ENCODE measurements at places on chromosomes 6 and 20.

GRCh38 chr6:1347161-1347560 is 35.3 kb downstream of the FOXQ1 start:
- DNase-seq = no peak

DNA sequence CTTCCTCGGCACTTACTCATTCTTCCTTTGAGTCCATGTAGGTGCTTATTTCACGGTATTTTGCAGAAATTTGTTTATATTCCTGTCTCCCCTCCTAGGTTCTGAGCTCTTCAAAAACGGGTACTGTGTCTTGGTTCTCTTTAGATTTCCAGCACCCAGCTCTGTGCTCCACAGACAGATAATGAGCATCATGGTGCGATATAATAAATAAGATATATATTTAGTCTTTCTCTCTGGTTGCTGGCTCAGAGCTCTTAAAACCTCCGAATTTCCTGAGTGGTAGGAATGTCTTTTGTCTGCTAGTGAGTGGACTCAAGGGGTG is 108.1 kb upstream of the GPR6 start:
- DNase-seq = no peak

DNA sequence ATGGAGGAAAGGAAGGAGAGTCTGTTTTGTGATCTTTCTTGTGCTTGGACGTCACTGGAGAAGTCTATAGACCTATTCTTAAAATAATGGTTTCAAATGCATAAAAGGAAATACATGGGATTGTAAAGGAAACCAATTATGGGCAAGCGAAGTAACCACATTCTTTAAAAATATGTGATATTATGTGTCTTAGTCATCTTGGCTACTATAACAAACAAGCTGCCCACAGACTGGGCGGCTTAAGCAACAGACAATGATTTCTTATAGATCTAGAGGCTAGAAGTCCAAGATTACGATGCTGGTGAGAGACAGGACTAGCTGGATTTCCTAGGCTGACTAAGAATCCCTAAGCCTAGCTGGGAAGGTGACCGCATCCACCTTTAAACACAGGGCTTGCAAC is 49.4 kb upstream of the CD83 start:
- DNase-seq = no peak

- no peak for DNase-seq
Measured at GRCh38 chr20:60986506-60987156, 265.4 kb upstream of the CDH4 start.

DNA sequence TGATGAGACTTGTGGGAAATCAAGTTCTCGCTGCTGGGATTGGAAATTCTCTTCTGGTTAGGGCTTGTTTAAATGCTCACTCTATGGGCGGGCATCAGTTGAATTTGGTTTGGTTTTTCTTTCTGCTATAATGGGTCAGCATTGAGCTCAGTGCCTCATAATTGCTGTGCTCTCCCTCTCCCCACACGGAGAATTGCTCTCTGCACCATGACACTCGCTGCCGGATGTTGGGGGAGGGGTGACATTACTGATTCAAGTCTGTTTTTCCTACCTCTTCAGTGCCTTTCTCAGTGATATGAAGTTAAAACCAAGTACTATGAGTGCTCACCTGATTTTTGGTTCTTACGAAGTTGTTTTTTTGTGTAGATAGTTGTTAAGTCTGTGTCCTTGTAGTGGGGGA is 599.6 kb downstream of the EPM2A start:
- DNase-seq = no peak

- DNase-seq = no peak
Measured at GRCh38 chr6:99145738-99146137, 198.0 kb upstream of the FBXL4 start.

DNA sequence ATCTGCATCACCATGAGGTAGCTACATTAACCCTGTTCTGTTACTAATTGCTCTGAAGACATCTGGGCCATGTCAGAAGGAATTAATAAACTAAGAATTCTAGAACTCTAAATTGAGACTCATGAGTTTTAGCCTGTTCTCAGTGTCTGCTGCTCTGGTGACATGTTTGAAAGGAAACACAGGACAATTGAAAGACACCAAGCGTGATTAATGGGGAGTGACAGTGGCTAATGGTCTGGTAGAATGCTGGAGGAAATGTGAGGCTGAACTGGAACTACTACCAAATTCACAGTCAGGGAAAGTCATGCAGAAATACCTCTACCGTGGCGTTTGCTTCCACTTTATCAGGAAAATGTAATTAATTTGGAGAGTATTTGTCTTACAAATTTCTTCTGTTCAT is 140.0 kb downstream of the TBC1D7 start:
- DNase-seq = no peak

DNA sequence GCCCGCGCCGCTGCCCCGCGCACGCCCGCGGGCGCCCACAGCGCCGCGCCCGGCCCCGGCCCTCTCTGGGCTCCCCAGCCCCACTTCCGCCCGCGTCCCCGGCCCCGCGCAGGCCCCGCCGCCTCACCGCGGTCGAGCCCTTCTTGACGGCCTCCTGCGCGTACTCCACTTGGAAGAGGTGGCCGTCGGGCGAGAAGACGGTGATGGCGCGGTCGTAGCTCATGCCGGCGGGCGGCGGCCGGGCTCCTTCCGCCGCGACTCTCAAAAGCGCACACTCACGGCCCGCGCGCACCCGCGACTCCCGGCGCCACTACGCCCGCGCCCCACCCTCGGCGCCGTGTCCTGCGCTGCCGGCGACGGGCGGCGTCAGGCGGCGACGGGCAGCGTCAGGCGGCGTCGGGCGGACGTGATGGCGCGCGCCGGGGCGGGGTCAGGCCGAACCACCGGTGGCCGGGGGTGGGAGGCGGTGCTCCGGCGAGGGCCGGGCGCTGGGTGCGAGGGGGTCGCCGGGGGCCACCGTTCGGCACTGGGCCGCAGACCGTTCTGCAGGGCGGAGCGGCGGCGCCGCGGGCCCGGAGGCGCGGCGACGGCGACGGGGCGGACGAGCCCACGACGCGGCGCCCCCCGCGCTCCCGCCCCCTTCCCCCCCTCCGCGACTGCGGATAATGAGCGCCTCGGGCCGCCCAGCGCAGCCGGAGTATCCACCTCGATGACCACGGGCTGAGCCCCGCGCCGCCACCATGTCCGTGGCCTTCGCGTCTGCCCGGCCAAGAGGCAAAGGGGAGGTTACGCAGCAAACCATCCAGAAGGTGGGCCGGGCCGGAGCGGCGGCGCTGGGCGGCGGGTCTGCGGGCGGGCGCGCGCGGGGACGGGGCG is at the start of the genes PSMA7 and SS18L1:
Gene PSMA7 (minus strand): TSS at position 314 of the 876 bp plus-strand sequence. CDS start 91 bp downstream, at position 223.
Gene SS18L1 (plus strand): TSS at position 689 of the 876 bp plus-strand sequence. CDS start 52 bp downstream, at position 741.
- peak; percentile 80 for DNase-seq

- no peak for DNase-seq
Measured at GRCh38 chr20:44810061-44810390, 320 bp downstream of the RIMS4 start.

- no peak for DNase-seq
Measured at GRCh38 chr6:106611030-106611429, 18.3 kb downstream of the RTN4IP1 start.

DNA sequence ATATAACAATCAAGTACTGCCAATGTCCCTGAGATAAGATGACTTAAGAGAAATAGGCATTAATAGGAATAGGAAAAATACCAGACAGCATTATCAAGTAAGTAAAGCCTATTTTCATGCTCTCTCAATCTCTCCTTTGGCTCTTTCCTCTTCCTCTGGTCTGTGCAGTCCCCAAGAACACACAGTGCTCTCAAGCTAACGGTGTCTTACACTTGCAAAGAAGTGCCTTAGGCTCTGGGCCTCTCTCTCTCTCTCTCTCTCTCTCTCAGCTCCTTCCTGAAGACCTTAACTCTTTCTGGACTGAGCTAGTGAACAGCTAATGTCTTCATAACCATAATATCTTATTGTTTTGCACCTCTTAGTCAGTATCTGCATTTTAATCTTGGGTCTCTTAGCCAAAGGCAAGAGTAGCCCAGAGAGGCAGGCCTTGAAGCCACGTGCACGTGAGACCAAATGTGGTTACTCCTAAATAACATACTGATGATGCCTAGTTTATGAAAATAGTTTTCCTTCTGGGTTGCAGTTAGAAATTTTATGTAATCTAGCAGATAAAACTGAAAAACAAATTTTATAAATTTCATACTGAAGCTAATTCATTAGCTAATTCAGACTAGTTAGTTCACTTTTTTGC is 70.8 kb downstream of the TPD52L1 start:
- DNase-seq = no peak

- DNase-seq = no peak
Measured at GRCh38 chr6:42381850-42382249, 69.9 kb downstream of the TRERF1 start.

DNA sequence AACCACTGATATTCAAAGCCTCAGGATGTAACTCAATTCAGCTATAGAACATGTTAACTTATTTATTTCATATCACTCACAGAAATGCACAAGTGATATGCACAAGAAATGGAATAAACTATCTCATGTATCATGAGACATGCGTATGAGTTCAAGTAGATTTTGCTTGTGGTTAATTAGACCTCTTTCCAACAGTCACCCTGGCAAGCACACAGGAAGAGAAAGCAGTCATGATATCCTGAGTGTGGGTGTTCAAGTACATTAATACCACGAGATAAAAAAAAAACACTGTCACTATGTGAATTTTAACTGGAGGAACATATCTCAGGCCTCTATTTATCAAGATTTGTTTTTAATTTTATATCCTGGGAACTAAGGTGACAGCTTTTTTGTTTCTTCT is 64.2 kb downstream of the LAMP5 start:
- no peak for DNase-seq

- no peak for DNase-seq
Measured at GRCh38 chr6:62612471-62612870, 326.4 kb upstream of the KHDRBS2 start.

GRCh38 chr6:74091136-74091793 is 395.3 kb downstream of the CD109 start:
- no peak for DNase-seq

DNA sequence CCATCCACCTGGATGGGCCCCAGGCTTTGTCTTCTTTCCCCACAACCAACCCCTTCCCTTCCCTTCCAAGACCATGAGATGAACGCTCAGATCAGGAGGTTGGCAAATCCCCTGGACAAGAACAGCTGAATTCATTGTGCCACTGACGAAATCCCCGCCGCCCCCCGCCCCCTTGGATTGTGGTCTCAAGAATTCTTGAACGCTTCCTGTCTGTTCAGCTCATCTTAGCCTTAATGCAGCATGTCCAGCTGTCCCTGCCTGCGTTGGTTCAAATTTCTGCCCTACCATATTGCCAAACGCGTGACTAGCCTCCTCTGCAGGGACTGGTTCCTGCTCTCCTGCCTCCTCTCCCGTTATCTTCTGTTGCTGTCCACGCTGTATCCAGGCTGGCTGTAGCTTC is 133.2 kb downstream of the CDH4 start:
- no peak for DNase-seq

DNA sequence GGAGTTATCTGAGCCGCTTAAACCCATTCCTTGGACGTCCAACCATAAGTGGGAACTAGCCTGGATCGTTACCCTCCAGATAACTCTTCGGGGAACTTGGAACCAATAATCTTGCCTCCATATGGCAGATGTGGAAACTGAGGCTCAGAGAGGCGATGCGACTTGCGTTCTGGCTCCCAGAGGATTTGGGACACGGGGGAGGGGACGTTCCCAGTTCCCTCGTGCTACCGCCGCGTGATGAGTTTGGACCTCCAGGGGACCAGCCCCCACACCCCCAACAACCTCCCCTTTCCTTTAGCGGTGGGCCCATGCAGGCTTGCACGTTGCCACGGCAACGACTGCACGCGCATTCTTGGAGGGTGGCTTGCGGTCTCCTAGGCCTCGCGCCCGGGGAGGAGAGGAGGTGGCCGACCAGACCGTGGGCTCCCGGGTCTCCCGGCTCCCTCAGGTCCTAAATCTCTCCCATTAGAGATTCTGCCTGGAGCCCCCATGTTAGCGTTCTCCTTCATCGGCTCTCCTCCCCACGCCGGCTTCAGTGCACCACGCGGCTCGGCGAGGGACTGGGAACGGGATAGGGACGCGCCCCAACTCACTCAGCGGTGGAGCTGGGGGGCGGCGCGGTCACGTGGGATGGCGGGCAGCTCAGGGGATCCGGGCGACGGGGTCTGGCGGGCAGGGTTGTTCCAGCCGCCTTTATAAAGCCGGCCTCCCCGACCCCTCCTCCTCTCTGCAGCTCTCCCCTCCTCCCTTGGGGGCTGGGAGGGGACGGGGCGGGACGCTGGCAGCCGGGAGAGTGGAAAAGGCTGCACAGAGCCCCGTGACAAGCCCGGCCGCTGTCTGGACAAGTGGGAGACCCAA is at the start of gene PLTP:
Gene PLTP (minus strand): TSS at position 670 of the 858 bp plus-strand sequence. CDS start 703 bp downstream, outside the sequence.
- DNase-seq = peak; percentile 31

GRCh38 chr6:38142178-38142902 is 322.8 kb downstream of the ZFAND3 start:
- DNase-seq = no peak

- no peak for DNase-seq
Measured at GRCh38 chr6:71855406-71855805, 30.9 kb upstream of the RIMS1 start.

DNA sequence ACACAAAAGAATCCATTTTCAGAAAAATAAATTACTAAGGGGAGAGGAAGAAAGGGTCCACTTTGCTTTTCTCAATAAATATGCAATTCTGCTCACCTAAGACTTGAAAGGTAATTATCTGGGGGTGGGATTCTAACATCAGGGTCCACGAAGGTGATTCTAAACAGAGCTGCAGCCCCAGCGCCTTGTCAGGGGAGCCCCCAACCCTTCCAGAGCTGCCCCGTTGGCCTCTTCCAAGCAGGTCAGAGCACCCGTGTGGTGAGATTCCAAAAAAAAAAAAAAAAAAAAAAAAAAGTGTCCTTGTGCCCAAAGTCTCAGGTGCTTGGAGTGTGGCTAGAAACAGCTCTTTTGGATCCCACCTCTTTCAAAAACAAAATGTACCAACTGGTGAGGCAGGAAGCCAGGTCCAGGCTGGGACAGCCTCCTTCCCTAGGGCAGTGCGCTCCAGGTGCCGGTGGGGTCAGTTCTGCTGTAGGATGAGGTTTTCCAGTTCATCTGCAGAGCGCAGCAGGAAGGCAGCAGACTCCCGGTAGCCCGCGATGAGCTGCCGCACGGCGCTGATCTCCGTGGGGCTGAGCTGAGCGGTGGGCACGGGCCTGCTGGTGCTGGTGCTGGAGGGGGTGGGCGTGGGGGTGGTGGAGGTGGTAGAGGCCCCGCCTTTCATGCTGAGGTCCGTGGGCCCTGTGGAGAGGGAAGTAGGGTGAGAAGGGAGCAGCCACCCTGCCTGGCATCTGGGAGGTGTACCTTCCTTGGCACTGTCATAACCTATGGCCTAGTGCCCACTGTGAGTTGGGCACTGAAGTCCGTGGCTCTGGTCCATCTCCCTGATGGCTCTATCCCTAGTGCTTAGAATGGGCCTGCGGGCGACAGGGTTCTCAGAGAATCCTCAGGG is 89.3 kb downstream of the ASXL1 start:
- DNase-seq = no peak

DNA sequence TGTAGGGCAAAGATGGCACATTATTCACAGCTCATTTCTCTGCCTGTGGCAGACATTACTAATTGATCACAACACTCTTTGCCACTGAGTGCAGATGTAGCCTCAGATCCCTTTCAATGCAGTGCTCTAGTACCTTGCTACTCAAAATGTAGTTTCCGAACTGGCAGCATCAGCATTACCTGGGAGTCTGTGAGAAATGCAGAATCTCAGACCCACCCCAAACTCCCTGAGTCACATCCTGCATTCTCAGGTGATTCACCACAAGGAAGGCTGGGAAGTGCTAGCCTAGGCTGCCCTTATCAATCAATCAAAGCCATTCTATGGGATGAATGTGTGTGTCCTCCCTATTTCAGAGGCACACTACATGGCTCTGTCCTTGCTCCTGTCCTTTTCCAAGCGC is 58.5 kb downstream of the PCNA start:
- no peak for DNase-seq
